ENCODE measurements at places on chromosomes 7 and 10. TPM values are rescaled to one million over a fixed set of nuclear protein-coding genes. Genes with fewer than 3 reads are reported as not detected.
A peak's percentile ranks its signal among the peaks of the same experiment; 100 is the strongest.

Gene CRHR2
- 0.18 TPM for total RNA-seq

Gene CYP26C1
- 0.37 TPM for total RNA-seq

Gene EBF3
- total RNA-seq: 11.6 TPM

DNA sequence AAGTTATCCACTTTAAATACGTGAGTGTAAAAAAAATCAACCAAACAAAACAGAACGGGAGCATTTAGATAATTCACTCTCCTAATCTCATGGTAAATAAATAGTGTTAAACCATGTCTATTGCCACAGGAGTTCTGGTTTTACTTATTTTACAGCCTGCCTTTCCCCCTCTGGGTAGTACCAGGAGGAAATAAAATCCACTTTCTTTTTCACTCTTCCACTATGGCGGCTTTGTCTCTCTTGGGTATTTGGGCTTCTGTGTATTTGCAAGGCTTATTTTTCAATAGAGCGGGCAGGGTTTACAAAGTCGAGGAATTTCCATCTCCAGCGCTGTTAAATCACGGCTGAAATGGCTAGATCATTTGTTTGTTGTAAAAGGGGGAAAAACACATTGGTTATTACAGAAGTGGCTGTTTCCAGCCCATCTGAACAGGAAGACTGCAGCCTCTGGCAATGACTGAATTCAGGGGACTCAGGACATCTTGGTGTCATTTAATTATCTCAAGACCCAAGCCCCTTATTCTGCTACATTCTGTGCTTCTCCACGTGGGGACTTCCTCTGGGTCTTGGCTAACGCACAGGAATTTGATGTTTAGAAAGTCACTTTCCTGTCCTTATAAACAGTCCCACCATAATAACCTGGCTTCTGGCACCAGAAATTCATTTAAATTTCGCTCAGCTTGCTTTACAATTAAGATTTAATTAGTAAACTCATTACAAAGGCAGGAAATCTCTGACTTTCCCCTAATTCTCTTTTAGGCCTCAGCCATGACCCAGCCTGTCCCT lies 323.9 kb downstream of the GATA3 start:
- no peak for DNase-seq
- no peaks in the 10 kb centered on the region for H3K36me3 ChIP-seq
- no peak overlapping the region for H3K4me3 ChIP-seq
- no peak overlapping the region for H3K27ac ChIP-seq

Gene CUBN
- 2.2 TPM for total RNA-seq

DNA sequence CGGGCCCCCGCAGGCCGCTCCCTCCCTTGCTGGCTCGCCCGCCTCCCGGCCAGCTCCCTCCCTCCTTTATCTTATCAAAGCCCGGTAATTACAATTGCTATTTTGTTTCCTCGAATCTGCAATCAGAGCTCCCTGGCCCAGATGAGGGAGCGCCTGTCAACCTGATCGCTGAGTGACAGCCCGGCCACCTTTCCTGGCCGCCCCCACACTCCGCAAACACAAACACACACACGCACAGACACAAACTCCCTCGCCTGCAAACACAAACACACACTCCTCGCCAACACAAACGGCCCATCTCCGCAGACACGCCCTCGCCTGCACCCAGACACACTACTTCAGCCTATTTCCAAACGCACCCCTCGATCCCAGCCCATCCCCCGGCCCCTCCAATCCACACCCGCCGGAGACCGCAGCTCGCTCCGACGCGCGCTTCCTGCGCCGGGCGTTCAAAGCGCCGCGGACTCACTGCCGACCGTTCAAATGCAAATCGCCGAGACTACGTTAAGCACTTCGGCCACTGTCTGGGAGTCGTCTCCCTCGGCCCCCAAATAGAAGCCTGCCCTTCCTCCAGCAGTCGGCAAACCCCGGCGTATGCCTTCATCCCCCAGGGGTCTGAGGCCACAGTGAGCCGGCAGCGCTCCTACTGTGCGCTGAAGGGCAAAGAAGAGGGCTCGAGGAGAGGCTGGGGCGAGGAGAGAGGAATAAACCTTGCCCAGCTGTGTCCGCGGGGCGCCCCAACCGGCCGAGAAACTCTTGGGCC lies 3.0 kb upstream of the FGF8 start:
- peaks cover 9% of the 10 kb centered on the region for H3K36me3 ChIP-seq
- DNase-seq: peak; percentile 52
- H3K4me3 ChIP-seq: peak overlapping the region; percentile 89
- peaks cover 68% of the 10 kb centered on the region for H3K27me3 ChIP-seq
- peaks cover 37% of the 10 kb centered on the region for H3K4me1 ChIP-seq

GRCh38 chr10:14836208-14836607 lies 1.6 kb downstream of the CDNF start:
- H3K4me1 ChIP-seq: peaks cover 30% of the 10 kb centered on the region
- peaks cover 9% of the 10 kb centered on the region for H3K36me3 ChIP-seq
- no peak overlapping the region for H3K27ac ChIP-seq

Gene DDC
- 1.0 TPM for total RNA-seq

Gene ZNF804B
- total RNA-seq: not detected

Gene LMOD2
- total RNA-seq: not detected

GRCh38 chr10:4181081-4181480 lies 396.1 kb upstream of the KLF6 start:
- H3K27me3 ChIP-seq: no peaks in the 10 kb centered on the region
- H3K4me1 ChIP-seq: peaks cover 12% of the 10 kb centered on the region
- no peaks in the 10 kb centered on the region for H3K36me3 ChIP-seq
- peak overlapping the region; percentile 20 for H3K27ac ChIP-seq
- DNase-seq: no peak
- no peak overlapping the region for H3K4me3 ChIP-seq

DNA sequence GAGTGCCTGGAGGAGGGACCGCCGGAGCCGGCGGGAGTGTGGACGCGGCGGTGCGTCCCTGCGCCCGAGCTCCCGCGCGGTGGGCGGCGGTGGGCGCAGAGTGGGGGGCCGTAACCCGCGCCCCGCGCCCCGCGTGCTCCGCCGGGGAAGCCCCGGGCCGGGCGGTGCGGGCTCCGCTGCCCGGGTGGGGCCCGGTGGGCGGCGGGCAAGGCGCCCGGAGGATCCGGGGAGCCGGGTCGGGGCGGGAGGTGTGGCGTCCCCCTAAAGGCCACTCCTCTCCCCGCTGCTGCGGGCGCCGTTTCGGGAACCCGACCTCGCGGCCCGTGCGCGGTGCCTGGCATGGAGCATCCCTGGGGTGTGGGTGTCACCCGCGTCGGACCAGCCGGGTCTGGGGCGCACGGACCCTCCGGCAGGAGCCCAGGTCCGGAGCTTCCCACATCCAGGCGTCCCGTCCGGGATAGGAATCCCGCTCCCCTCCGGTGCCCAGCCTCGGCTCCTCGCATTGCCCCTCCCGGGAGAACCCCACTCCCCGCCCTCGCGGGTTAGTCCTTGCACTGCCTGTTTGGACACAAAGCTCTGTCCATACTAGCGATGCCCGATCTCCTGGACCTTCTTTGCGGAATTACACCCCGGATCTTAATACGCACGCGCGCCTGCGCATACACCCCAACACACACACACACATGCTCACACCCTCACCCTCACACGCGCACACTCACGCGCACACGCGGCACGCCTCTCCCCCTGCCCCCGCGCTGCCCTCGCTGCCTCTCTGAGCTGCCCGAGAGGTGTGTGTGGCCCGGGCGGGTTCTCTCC lies 723 bp downstream of the MTURN start:
- H3K4me1 ChIP-seq: peaks cover 6% of the 10 kb centered on the region
- peak overlapping the region; percentile 87 for H3K27ac ChIP-seq
- H3K36me3 ChIP-seq: peaks cover 3% of the 10 kb centered on the region

- no peaks in the 10 kb centered on the region for H3K36me3 ChIP-seq
- peaks cover 5% of the 10 kb centered on the region for H3K4me1 ChIP-seq
- DNase-seq: no peak
- H3K4me3 ChIP-seq: no peak overlapping the region
- peaks cover 30% of the 10 kb centered on the region for H3K27me3 ChIP-seq
- no peak overlapping the region for H3K27ac ChIP-seq
These were observed 23.5 kb downstream of the GATA3 start for GRCh38 chr10:8078027-8078426.

GRCh38 chr10:71638064-71638821 lies 81.3 kb downstream of the C10orf105 start:
- H3K27ac ChIP-seq: no peak overlapping the region
- no peak overlapping the region for H3K4me3 ChIP-seq
- no peaks in the 10 kb centered on the region for H3K36me3 ChIP-seq

DNA sequence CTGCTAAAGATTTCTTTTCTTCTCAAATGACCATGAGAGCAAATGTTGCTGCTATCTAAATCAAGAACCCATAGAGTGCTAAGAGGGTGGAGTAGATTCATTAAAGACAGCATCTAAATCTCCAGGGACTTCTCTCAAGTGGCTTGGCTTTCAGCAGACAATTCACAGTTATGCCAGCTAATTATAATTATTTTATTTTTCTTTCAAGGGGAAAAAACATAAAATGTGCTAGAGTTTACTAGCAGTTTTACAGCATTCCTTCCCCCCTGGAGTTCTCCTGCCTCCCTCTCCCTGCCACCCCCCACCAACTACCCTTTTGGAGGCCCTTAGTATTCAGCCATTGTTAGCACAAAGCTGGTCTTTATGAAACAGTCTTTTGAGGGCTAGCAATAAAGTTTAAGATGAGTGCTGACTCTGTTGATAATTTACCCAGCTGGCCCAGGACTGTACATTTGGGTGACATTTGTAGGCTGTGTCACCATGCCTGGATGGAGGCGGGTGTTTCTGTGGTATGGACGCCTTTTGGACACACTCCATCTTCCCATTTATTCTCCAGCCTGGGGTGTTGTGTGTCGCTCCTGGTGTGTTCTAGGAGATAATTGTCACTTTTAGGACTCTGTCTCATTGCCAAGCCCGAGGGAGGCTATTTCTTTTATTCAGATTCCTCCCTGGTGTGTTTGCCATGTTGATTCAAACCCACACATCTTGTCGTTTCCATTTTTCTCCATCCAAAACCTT lies 160.2 kb downstream of the CREB5 start:
- DNase-seq: no peak
- no peak overlapping the region for H3K27ac ChIP-seq
- peaks cover 5% of the 10 kb centered on the region for H3K4me1 ChIP-seq
- H3K36me3 ChIP-seq: no peaks in the 10 kb centered on the region
- H3K27me3 ChIP-seq: no peaks in the 10 kb centered on the region

DNA sequence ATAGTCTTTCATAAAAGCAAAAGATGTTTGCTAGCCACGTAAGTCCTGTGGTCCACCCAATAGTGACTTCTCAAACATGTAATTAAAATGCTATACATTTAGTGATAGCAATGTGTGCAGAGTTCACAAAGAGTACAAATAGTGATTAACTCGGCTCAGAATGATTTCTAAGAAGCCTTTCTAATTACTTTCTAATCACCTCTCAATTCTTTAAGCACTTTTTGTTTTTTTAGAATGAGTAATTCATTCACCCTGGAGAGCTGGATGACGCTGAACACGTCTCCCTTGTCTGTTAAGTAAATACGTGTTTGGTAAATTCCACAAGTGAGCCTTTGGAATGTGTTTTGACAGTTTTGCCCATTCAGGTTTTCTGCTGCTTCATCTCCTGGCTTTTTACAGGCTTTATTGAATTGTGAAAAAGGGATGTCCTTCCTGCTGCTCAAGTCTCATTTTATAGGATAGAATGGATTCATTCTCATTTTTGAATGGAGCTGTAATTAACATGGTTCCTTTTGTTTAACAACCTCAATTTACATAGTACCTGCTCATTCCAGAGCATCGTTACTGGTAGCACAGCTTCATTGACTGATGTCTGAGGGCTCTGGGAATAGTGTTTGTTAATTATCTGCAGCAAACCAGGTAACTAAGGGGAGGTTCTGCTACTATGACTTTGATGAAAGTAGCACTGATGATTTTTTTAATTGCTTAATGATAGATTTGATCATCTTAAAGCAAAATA lies 212.1 kb downstream of the VTI1A start:
- peaks cover 7% of the 10 kb centered on the region for H3K36me3 ChIP-seq
- peaks cover 18% of the 10 kb centered on the region for H3K4me1 ChIP-seq
- no peak overlapping the region for H3K27ac ChIP-seq
- no peaks in the 10 kb centered on the region for H3K27me3 ChIP-seq
- H3K4me3 ChIP-seq: no peak overlapping the region

Gene SPDYE6
- not detected for total RNA-seq

- peak overlapping the region; percentile 50 for H3K4me3 ChIP-seq
- no peaks in the 10 kb centered on the region for H3K27me3 ChIP-seq
- peak overlapping the region; percentile 94 for H3K27ac ChIP-seq
- H3K4me1 ChIP-seq: peaks cover 50% of the 10 kb centered on the region
These were observed 5.4 kb downstream of the NYAP1 start for GRCh38 chr7:100489121-100489520.

DNA sequence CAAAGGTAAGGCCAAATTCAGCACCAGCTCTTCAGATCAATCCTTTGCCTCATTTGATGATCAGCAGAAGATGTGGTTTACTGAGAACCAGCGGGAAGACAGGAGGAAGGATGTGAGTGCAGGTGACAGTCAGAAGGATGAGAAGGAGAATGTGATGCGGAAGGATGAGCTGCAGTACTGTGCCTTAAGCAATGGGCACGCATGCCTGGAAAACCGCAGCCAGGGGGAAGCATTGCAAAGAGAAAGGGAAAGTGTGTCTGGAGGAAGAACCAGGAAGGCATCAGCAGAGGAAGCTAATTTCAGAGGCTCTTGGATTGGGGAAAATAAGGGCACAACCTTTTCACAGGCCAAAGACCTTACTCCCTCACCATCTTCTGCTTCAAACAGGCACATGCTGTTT lies 25.7 kb downstream of the C10orf71 start:
- peaks cover 8% of the 10 kb centered on the region for H3K27me3 ChIP-seq
- DNase-seq: no peak
- H3K4me1 ChIP-seq: no peaks in the 10 kb centered on the region
- H3K4me3 ChIP-seq: no peak overlapping the region
- H3K36me3 ChIP-seq: no peaks in the 10 kb centered on the region
- H3K27ac ChIP-seq: no peak overlapping the region

DNA sequence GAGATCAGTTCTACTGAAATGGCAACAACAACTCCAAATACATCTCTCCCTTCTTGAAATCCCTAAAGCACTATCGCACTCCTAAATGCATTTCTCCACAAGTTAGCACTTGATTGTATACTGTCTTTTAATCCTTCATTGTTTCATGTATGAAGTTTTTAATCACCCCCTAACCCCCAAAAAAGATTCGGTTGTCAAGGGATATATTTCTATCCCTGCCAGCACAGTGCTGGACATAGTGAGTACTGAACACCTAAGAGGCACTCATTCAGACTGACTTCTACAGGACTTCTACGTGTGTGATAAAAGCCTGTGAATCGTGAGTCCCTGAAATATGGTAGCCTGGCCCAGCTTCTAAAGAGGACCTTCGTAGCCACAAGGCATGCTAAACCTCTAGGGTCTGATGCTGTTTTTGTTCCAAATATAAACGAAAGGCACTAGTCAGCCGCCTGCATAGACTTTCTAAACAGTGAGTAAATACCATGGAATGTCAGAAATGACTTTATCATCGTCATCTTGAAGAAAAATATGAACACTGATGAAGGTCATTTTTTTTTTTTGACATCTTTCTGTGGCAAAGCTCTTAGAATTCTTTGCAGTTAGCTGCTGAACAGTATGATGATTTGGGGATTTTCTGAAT lies 14.6 kb upstream of the ZSCAN21 start:
- peaks cover 39% of the 10 kb centered on the region for H3K36me3 ChIP-seq
- no peaks in the 10 kb centered on the region for H3K27me3 ChIP-seq

Gene AMZ1
- not detected for total RNA-seq

- no peak overlapping the region for H3K27ac ChIP-seq
- peak overlapping the region; percentile 89 for H3K4me3 ChIP-seq
- DNase-seq: no peak
- H3K27me3 ChIP-seq: no peaks in the 10 kb centered on the region
- H3K36me3 ChIP-seq: no peaks in the 10 kb centered on the region
- H3K4me1 ChIP-seq: peaks cover 50% of the 10 kb centered on the region
These were observed 1.8 kb upstream of the WAPL start for GRCh38 chr10:86523348-86523747.

GRCh38 chr7:83101530-83101929 lies 61.2 kb downstream of the PCLO start:
- H3K4me3 ChIP-seq: no peak overlapping the region
- H3K27me3 ChIP-seq: no peaks in the 10 kb centered on the region
- H3K4me1 ChIP-seq: peaks cover 6% of the 10 kb centered on the region
- H3K36me3 ChIP-seq: no peaks in the 10 kb centered on the region
